NCI-H460 (cell line): ENCODE measurements at places on chromosomes 13 and 19. TPM values are rescaled to one million over a fixed set of nuclear protein-coding genes. Genes with fewer than 3 reads are reported as not detected.

DNA sequence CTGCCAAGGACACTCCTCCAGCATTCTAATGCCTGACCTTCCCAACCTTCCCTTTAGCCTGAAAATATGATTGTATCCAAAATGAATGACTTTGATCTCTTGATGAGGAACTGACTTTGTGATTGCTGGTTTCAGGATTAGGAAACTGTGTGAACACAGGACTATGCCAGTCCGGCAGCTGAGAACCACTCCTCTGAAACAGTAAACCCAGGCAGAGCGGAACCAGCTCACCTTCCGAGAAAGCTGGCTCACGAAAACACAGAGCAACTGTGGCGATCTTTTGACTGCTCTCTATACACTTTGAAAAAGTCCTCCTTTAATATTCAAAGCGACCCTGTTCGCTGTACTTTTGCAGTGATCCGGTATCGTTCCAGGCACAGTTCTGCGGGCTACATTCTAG lies 258.8 kb upstream of the IRS2 start:
- no peak for DNase-seq

- DNase-seq: no peak
Observed at GRCh38 chr19:49845414-49845813, 5.5 kb upstream of the PTOV1 start.

- no peak for DNase-seq
Observed at GRCh38 chr19:35478794-35479677, 11.2 kb downstream of the KRTDAP start.

DNA sequence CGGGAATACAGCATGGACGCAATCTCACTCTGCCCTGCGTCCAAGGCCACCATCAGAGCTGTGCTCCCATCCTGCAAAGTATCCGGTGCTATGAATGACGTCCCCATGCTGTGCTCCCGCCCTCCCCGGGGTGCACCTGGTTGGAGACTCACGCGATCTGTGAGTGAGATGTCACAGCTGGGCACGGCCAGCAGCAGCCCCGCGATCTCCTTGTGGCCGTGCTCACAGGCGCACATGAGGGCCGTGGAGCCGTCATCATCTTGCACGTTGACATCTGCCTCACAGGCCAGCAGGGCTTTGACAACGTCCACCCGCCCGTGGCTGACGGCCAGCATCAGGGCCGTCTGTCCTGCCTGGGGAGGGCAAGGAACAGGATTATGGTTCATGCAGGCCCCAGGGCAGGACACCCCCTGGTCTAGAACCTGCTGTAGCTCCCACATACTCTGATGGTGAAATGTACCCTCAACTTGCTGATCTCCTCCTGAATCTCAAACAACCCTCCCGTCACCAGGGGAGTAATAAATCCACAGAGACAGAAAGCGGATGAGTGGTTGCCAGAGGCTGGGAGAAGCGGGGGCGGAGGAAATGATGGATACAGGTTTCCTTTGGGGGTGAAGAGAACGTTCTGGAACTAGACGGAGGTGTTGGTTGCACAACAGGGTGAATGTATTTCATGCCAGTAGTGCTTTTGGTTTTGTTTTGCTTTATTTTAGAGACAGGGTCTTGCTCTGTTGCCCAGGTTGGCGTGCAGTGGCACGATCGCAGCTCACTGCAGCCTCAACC lies 14.5 kb upstream of the SPC24 start:
- DNase-seq: no peak

- no peak for DNase-seq
Observed at GRCh38 chr13:34369931-34370330, 552.0 kb downstream of the RFC3 start.

- no peak for DNase-seq
Observed at GRCh38 chr13:108349269-108349668, 79.8 kb downstream of the TNFSF13B start.

The CIC gene
- 7.7 and 9.1 TPM in 2 replicates for total RNA-seq

DNA sequence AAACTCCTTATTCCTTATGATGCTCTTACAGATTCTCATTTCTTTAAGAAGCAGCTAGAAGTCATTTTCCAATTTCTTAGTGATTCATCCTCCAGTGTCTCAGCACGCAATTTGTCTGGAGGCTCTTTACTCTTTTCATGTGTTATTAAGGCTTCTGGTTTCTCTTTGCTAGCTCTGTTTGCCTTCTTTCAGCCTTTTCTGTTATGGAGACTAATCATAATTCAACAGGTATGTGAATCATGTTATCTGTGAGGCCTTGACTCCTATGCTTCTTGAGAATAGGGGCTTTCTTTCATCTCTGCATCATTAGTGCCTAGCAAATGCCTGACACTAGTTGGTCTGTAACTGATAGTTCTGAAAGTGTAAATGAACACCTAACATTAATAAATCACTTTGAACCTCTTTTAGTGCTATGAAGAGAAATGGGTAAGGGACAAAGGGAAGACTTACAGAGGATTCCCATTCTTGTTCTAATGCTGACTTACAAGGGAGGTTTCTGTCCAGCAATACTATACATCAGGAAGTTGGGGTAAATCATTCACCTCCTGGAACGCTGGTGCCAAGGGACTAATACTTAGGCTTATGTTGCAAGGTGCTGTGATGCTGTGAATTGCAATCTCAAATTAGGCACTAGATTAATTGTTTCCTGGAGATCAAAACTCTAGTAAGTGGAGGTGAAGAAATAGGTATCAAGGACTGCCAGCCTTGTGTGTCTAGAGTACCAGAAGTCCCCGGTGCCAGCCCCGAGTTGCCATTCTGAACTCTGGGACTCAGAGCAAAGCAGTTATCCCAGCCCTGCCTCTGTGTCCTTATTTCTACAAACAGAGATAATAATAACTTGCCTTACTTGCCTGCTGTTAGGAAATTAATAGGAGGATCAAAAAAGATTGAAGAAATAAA lies 265.6 kb downstream of the DCLK1 start:
- DNase-seq: no peak
